ENCODE measurements at places on chromosomes 16 and 17. TPM values are rescaled to one million over a fixed set of nuclear protein-coding genes. Genes with fewer than 3 reads are reported as not detected.

DNA sequence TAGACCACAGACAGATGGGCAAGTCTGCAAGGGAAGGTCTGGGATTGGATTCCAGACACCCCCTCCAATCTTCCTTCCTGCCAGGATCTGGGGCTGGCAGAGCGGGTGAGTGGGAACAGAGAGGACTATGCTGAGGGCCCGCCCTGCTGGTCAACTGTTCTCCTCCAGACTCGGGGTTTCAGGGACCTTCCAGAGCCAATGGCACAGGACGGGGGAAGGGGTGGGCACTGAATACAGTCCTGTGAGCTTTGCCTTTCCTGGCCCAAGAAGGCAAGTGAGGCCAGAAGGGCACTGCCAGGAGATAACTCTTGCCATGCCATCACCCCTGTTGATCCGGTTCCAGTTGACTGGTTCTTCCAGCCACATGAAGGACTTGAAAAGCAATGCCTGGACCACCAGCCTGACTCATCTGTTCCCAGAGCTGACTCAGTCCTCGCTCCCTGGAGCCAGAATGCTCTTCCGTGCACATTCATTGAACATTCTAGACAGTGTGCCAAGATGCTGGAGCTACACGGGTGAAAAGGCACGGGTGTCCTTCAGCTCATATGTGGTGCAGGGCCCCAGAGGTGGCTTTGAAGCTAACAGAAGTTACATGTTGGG lies 533 bp upstream of the MEFV start:
- DNase-seq, result no peak

DNA sequence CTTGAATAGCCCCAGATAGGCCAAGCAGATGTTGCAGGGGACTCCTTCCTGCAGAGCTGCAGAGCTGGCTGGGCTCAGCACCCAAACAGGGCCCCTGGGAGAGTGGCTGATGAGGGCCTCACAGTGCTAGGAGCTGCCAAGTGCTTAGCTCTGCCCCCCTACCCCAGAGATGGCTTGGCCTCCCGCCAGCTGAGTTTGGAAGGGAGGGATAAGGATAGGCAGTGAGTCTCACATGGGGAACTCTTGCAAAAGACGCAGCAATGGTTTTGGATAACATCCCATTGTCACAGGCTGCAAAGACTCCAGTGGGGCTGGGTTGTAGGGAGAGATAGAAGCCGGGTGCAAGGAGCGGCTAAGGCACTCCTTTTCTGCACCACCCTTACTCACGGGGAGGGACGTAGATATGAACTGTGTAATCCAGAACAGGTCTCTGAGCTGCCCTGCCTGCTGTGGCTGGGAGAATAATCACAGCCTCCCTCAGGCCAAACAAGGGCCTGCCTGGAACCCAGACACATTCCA lies 52.9 kb upstream of the MAF start:
- peak; percentile 35 for DNase-seq

DNA sequence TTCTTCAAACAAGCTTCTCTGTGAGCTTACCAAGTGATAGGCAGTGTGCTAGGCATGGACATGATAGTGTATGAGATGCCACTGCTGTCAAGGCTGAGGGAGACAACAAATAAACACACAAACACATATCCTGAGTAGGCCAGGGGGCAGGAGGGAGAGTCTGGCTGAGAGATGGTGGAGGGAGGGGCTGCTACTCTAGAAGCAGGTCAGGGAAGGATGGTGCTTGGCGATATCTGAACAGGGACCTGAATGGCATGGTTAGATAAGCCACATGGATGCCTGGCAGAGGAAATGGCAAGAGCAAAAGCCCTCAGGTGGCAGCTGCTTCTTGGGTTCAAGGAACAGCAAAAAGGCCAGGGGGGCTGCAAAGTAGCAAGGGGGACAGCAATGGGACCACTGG lies 8.6 kb upstream of the CHST6 start:
- no peak for DNase-seq

GRCh38 chr17:8745586-8746500 lies 1.2 kb upstream of the CCDC42 start:
- peak; percentile 72 for DNase-seq

- DNase-seq, result no peak
Measured at GRCh38 chr17:39848600-39848999, 15.5 kb downstream of the IKZF3 start.

- peak; percentile 87 for DNase-seq
Measured at GRCh38 chr17:63984651-63985386, 12.1 kb upstream of the SCN4A start.

GRCh38 chr17:55301521-55302406 lies 37.0 kb downstream of the HLF start:
- DNase-seq, result no peak

MEOX1 gene
- polyA plus RNA-seq, result 4.5 TPM

MT1G gene
- 3.7 TPM for polyA plus RNA-seq

MYLK3 gene
- 6.8 TPM for polyA plus RNA-seq

RNF213 gene
- polyA plus RNA-seq, result 10.2 TPM

CETP gene
- 0.05 TPM for polyA plus RNA-seq
